ENCODE measurements at places on chromosomes 2 and 18. TPM values are rescaled to one million over a fixed set of nuclear protein-coding genes. Genes with fewer than 3 reads are reported as not detected.

PEX13 gene
- 61.3 TPM for total RNA-seq

CAPN14 gene
- 0.11 TPM for total RNA-seq

- no peak for DNase-seq
Observed at GRCh38 chr18:54532222-54532621, 58.8 kb upstream of the DYNAP start.

DNA sequence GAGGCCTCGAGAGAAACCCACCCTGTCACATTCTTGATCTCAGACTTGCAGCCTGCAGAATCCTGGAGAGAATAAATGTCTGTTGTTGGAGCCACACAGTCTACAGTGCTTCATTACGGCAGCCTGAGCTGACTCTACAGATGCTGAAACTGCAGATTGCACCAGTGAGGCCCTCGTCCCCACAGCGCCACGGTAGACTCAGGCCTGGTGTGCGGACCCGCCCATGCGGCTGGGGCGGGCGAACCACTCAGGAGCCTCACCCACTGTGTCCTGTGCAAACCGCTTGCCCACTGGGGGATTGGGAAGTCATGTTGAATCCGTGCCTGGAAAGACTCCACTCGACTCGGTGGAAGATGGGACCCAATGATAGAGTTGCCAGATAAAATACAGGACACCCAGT is 125.2 kb upstream of the COPS8 start:
- DNase-seq = no peak

- DNase-seq = peak; percentile 43
Observed at GRCh38 chr2:85112906-85113625, 20.1 kb upstream of the TCF7L1 start.

GRCh38 chr18:51559902-51560287 is 362.4 kb upstream of the MEX3C start:
- no peak for DNase-seq

- DNase-seq = no peak
Observed at GRCh38 chr2:233835230-233836186, 18.8 kb downstream of the HJURP start.

DNA sequence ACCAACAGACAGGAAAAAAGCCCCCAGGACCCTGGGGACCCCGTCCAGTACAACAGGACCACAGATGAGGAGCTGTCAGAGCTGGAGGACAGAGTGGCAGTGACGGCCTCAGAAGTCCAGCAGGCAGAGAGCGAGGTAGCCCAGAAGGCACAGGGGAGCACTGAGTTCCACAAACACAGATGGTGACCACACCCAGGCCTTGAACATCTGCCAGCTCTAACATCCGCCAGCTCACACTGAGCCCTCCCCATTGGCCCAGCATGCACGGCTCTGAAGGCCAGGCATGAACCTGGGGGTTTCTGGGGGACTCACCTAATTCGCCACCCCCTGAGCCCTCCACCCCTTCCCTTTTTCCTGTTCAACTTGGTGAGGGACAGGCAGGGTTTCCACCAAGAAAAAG is 25.6 kb upstream of the PRLH start:
- peak; percentile 73 for DNase-seq

DNA sequence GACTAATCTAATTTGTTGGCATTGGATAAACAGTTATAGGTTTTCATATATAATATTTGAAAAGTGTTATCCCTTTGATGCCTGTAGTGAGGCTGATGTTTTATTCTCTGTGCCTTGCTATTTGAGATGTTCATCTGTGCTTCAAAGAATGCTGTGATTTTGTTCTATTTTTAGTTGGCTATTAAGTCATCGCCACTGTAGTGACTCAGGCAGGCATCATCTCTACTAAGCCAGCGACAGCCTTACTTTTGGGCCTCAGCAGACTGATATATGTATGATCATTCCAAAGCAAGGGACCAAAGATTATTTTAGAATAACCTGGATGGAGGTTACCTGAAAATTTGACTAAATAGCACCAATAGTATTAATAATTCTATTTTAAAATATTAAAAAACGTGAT is 1674.5 kb upstream of the NXPH2 start:
- DNase-seq = no peak

GRCh38 chr18:48577478-48578190 is 38.8 kb downstream of the CTIF start:
- no peak for DNase-seq

DNA sequence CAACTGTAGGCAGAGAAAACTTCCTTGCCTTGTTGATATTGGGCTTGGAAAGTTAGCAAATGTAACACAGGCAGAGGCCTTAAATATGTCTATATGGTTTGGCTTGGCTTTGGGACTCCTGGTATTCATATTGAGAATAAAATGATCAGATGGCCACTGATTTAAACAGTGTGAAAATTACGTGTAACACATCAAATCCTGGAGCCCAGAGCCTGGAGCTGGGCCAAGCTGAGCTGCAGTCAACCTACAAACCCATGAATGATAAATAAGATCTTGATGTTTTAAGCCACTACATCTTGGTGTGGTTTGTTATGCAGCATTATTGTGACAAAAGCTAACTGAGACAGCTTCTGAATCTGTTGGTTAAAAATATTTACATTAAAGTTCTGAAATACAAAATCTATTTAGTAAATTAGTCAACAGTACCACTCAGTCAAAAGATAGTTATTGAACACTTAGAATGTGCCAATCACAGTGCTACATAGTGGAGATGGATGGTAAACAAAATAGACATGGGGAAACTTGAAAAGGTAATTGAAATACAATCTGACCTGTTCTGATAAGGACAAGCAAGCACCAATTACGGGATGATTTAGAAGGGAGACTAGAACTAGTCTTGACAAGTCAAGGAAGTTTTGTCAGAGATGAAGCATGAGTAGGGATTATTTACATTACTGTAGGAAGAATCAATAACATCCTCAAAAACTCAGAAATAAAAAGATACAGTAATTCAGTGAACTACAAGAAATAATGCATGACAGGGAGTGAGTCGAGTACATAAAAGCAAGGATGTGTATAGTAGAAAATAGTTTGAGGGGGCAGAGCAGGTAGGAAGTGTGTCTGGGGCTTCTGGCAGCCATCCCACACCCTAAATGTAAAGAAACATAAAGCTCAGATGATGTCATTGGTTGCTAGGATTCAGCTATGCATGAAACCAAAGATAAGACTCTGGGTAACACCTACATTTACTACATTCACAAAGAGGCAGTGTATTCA is 157.7 kb downstream of the HNMT start:
- peak; percentile 54 for DNase-seq

GRCh38 chr2:70723286-70723885 is 44.6 kb downstream of the ADD2 start:
- no peak for DNase-seq

- DNase-seq = no peak
Observed at GRCh38 chr18:80050797-80051196, 16.6 kb downstream of the RBFA start.
